ENCODE measurements at places on chromosomes 7 and 10.

DNA sequence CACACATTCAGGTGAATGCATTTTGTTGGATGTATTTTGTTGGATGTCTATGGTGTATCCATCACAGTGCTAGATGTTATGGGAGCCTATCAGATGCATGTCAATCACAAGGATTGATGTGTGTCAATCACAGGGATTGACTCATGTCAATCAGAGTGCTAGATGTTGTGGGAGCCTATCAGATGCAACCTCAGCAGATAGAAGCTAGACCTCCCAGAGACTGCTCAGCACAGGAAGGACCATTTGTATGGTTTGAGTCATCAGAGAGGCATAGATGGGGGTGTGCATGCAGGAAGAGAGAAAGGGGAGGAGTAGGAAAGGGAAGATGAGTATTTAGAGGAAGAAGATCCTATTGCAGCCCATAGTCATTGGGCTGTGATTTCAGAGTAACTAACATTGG, 48.3 kb upstream of the PITRM1 start:
- H3K27ac ChIP-seq, result no peak overlapping the region
- H3K4me1 ChIP-seq, result no peaks in the 10 kb centered on the region
- H3K36me3 ChIP-seq, result no peaks in the 10 kb centered on the region
- H3K4me3 ChIP-seq, result no peak overlapping the region
- no peaks in the 10 kb centered on the region for H3K27me3 ChIP-seq
- no peak for DNase-seq

DNA sequence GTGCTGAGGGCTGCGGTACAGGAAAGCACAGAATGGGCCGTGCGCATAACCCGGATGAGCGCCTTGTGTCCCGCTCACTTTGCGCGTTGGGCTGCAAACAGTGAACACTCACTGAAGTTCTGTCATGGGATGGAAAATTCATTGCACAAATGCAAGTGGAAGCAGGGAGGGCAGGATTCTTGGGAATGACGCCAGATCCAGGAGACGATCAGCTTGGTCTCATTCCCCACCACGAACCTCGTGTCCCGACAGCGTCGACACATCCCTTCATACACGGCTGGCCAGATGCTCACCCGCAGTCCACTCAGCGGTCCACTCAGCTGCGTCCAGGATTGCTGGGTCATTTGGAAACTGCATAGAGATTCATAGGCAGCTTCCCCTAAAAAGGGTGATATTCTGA, 607.1 kb downstream of the SDK1 start:
- H3K27me3 ChIP-seq, result no peaks in the 10 kb centered on the region
- H3K4me3 ChIP-seq, result no peak overlapping the region
- DNase-seq, result no peak
- H3K36me3 ChIP-seq, result no peaks in the 10 kb centered on the region
- H3K27ac ChIP-seq, result no peak overlapping the region

DNA sequence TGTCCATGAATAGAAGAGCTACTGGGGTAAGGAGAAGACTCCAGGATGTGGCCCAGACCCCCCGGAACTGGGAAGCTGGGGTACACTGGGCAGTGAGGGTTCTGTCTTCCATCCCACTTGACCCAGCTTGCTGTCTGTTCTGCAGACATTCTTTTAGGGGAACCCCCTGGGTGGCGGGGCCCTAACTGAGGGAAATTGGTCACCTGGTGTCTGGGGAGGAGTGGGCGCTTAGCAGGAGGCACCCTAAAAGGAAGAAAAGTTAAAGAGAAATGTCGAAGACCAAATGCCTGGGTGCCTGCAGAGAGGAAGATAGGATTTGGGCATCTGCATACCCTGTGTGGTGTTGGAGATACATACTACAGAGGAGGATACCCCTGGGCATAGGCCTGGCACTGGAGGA, 1.0 kb downstream of the AP1S1 start:
- DNase-seq, result no peak
- H3K36me3 ChIP-seq, result peaks cover 29% of the 10 kb centered on the region
- H3K4me3 ChIP-seq, result peak overlapping the region; percentile 74
- peaks cover 7% of the 10 kb centered on the region for H3K4me1 ChIP-seq
- H3K27ac ChIP-seq, result no peak overlapping the region

GRCh38 chr7:22581099-22581498, 81.1 kb upstream of the STEAP1B start:
- no peaks in the 10 kb centered on the region for H3K4me1 ChIP-seq
- no peak overlapping the region for H3K4me3 ChIP-seq
- no peaks in the 10 kb centered on the region for H3K36me3 ChIP-seq
- no peak overlapping the region for H3K27ac ChIP-seq
- H3K27me3 ChIP-seq, result no peaks in the 10 kb centered on the region
- DNase-seq, result no peak

DNA sequence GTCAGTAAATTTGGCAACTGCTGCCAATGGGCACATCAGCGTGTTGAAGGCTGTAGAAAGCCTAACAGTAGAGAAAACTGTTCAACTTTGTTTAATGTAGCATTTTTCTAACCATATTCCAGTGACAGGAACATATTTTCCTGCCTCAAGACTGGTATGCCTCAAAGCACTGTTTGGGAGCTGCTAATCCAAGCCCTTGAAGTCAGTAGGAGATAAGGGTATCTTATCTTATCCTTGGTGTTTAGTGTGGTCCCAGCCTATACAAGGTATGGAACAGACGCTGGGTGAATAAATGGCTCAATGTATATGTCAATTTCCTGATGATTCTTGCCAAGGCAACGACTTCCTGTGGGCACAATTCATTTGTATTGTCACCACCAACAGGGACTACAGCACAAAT, 97.5 kb upstream of the CREB5 start:
- DNase-seq, result no peak
- H3K4me1 ChIP-seq, result no peaks in the 10 kb centered on the region
- H3K4me3 ChIP-seq, result no peak overlapping the region
- H3K27ac ChIP-seq, result no peak overlapping the region
- peaks cover 21% of the 10 kb centered on the region for H3K27me3 ChIP-seq
- no peaks in the 10 kb centered on the region for H3K36me3 ChIP-seq

DNA sequence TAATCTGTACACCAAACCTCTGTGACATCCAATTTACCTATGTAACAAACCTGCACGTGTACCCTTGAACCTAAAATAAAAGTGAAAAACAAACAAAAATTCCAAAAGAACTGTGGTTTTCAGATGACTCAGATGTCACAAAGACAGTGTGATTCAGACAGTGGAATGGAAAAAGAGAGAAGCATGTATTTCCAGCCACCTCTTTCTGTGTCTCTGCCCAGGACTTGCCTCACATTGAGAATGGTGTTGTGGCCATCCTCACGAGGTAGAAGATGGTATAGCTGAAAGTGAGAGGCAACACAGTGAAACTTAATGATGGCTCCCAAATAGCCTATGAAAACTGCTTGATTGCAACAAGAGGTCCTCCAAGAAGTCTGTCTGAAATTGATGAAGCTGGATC, 78.0 kb downstream of the ARL5B start:
- no peak overlapping the region for H3K4me3 ChIP-seq
- no peaks in the 10 kb centered on the region for H3K36me3 ChIP-seq
- H3K4me1 ChIP-seq, result no peaks in the 10 kb centered on the region
- no peak overlapping the region for H3K27ac ChIP-seq
- H3K27me3 ChIP-seq, result no peaks in the 10 kb centered on the region
- no peak for DNase-seq

GRCh38 chr7:69932034-69932628, 333.9 kb downstream of the AUTS2 start:
- H3K27me3 ChIP-seq, result no peaks in the 10 kb centered on the region
- no peaks in the 10 kb centered on the region for H3K4me1 ChIP-seq
- no peaks in the 10 kb centered on the region for H3K36me3 ChIP-seq
- no peak overlapping the region for H3K27ac ChIP-seq

DNA sequence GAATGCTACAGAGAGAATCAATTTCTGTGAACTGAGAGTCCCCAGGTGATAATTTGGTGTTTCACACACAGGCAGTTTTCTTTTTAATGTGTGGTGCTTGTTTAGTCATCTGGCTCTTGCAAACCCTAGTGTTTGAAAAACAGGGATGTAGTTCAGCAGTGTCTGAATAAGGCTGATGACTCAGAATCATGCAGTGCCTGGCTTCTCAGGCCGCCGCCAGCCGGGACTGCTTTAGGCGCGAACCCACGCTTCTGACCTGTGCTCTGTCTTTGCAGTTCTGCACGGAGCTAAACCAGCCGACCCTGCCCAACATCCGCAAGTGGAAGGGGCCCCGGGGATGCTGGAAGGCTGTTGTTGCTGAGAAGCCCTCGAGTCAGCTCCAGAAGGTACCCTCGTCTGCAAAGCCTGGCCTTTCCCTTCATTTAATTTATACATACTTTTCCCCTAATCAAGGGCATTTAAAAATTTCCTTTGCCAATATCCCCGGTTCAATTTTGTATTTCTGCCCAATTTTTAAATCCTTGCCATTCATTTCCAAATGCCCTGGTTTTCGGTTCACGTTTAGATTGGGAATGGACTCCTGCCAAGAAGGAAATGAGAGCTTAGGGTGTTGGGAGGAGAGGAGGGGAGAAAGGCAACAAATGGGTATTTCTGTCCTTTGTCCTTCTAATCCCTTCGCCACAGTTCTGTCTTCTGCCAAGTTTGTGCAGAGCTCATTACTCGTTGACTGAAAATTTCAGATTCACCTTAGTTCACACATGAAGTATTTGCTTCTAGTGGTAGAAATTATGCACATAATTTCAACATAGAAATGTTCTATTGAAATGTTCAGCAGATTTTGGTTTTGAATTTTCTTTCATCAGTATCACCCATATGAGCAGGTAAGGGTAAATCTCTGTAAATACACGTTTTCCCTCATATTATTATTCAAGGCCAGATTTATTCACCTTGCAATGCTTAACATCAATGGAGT, 108.5 kb upstream of the ANLN start:
- no peaks in the 10 kb centered on the region for H3K27me3 ChIP-seq
- H3K36me3 ChIP-seq, result no peaks in the 10 kb centered on the region
- peak overlapping the region; percentile 67 for H3K27ac ChIP-seq
- H3K4me3 ChIP-seq, result peak overlapping the region; percentile 33

DNA sequence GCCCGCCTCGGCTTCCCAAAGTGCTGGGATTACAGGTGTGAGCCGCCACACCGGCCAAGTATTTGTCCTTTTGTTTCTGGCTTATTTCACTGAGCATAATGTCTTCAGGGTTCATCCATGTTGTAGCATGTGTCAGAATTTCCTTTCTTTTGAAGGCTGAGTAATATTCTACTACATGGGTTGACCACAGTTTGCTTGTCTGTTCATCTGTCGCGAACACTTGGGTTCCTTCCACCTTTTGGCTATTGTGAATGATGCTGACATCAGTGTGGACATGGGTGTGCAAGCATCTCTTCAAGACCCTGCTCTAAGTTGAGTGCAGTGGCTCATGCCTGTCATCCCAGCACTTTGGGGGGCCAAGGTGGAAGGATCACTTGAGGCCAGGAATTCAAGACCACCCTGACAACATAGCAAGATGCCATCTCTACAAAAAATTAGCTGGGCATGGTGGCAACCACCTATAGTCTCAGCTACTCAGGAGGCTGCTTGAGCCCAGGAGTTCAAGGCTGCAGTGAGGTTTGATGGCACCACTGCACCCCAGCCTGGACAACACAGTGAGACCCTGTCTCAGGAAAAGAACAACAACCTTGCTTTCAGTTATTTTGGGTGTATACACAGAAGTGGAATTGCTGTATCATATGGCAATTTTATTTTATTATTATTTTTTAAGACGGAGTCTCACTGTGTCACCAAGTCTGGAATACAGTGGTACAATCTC, 17.0 kb downstream of the CHST12 start:
- no peak overlapping the region for H3K4me3 ChIP-seq
- H3K36me3 ChIP-seq, result no peaks in the 10 kb centered on the region
- no peak overlapping the region for H3K27ac ChIP-seq
- no peak for DNase-seq
- H3K4me1 ChIP-seq, result peaks cover 11% of the 10 kb centered on the region

DNA sequence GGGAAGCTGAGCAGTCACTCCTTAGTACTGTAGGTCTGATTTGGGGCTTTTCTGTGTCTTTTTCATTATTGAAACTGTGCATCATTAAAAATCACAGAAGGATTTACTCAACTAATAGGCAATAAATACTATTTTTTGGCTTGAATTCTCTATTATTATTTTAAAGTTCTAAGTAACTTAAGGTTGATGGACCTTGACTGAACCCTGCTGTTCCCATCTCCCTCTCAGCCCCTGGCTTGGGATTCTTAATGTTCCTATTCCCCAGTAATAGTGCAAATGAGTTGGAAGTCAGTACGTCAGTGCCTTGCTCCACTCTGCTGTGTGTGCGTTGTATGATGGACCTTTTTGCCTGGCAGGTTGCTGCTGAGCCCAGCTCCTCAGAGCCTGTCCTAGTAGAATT, 166.3 kb downstream of the SND1 start:
- no peak overlapping the region for H3K4me3 ChIP-seq
- DNase-seq, result no peak
- no peaks in the 10 kb centered on the region for H3K27me3 ChIP-seq
- H3K4me1 ChIP-seq, result no peaks in the 10 kb centered on the region
- H3K27ac ChIP-seq, result no peak overlapping the region

DNA sequence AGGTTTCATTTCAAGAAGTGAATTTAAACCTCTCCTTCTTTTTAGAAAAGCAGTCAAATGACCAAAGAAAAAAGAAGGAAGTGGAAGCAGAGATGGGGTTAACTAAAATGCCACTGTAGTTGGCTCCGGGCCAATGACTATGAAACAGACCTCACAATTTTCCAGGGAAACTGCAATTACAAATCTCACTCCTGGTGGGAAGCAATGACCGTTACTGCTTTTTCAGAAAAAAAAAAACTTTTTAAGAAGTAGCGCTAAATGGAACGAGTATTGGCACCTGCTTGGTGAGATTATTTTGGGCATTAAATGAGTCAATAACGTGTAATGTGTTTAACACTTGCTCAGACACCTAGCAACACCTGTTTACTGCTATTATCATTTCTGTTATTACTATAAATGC, 1.2 kb downstream of the SFRP4 start:
- no peak for DNase-seq
- peaks cover 21% of the 10 kb centered on the region for H3K4me1 ChIP-seq
- no peaks in the 10 kb centered on the region for H3K36me3 ChIP-seq
- no peaks in the 10 kb centered on the region for H3K27me3 ChIP-seq

DNA sequence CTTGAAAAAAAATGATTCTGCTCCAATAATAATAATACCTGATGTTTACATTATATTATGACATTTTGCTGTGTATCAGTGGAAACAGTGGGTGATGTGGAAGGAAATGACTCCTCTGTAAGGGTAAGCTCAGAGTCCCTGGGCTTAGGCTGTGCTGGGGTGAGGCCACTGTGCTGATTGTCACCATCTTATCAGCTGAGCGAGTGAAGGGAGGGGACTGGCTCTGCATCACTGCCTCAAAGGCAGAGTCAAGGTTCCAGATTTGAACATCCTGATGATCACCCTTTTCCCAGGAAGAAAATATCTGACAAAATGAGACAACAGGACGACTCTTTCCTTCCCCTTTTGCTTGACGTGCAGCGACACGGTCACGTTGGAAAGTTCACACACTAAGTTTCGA, 24.0 kb upstream of the HABP2 start:
- no peak overlapping the region for H3K4me3 ChIP-seq
- no peaks in the 10 kb centered on the region for H3K27me3 ChIP-seq
- H3K36me3 ChIP-seq, result no peaks in the 10 kb centered on the region
- DNase-seq, result peak; percentile 3
- H3K4me1 ChIP-seq, result no peaks in the 10 kb centered on the region

DNA sequence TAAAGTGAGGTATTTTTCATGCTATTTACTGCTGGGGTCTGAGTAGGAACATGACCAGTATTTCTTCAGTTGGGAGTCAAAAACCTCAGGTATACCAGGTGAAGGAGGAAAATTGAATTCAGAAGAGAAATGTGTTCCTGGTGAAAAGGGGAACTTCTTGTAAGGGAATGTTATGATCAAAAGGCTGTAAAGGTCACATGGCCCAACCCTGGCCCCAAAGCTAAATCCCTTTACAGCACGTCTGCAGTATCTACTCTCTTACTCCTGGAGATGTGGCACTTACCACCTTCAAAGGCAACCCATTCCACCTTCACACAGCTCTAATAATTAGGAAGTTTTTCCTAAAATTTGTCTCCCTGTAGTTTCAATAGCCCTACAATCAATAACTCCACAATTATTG, 15.2 kb downstream of the PIK3AP1 start:
- H3K4me3 ChIP-seq, result no peak overlapping the region
- no peak for DNase-seq
- no peak overlapping the region for H3K27ac ChIP-seq
